ENCODE measurements at places on chromosomes 3 and 15. TPM values are rescaled to one million over a fixed set of nuclear protein-coding genes. Genes with fewer than 3 reads are reported as not detected.

RLBP1 gene
- not detected for polyA plus RNA-seq

CADM2 gene
- polyA plus RNA-seq, result 0.65 TPM

UBE2Q2 gene
- 58.9 TPM for polyA plus RNA-seq

DPPA4 gene
- polyA plus RNA-seq, result 5.3 TPM

ASB14 gene
- 0.47 TPM for polyA plus RNA-seq

INSYN1 gene
- polyA plus RNA-seq, result 23.5 TPM

PLCH1 gene
- polyA plus RNA-seq, result 10.1 TPM

MNS1 gene
- 33.2 TPM for polyA plus RNA-seq

TIGIT gene
- polyA plus RNA-seq, result 0.11 TPM

C15orf62 gene
- 2.8 TPM for polyA plus RNA-seq

USF3 gene
- 19.1 TPM for polyA plus RNA-seq

GABRB3 gene
- 6.9 TPM for polyA plus RNA-seq

IQCF5 gene
- polyA plus RNA-seq, result not detected

GABRR3 gene
- polyA plus RNA-seq, result 0.04 TPM

CLDN1 gene
- polyA plus RNA-seq, result 58.3 TPM

MUSTN1 gene
- 0.62 TPM for polyA plus RNA-seq

PIGB gene
- 22.6 TPM for polyA plus RNA-seq

BSN gene
- 0.98 TPM for polyA plus RNA-seq

TBC1D5 gene
- 56.6 TPM for polyA plus RNA-seq
